ENCODE measurements at places on chromosomes 13 and 19. TPM values are rescaled to one million over a fixed set of nuclear protein-coding genes. Genes with fewer than 3 reads are reported as not detected.
A peak's percentile ranks its signal among the peaks of the same experiment; 100 is the strongest.

The CYP4F22 gene
- not detected for total RNA-seq

The PSG7 gene
- not detected for total RNA-seq

The CGB3 gene
- not detected for total RNA-seq

The MYPOP gene
- 1.6 TPM for total RNA-seq

The RFPL4AL1 gene
- total RNA-seq = not detected

The TTYH1 gene
- 58.4 TPM for total RNA-seq

The ADGRE3 gene
- not detected for total RNA-seq

The ATXN8OS gene
- total RNA-seq = not detected

The SAFB gene
- 114 TPM for total RNA-seq

GRCh38 chr19:18933297-18933696, 7.7 kb downstream of the HOMER3 start:
- H3K36me3 ChIP-seq = peaks cover 54% of the 10 kb centered on the region
- no peak overlapping the region for H3K4me3 ChIP-seq
- no peak for DNase-seq
- no peak overlapping the region for H3K27ac ChIP-seq
- H3K4me1 ChIP-seq = no peaks in the 10 kb centered on the region
- H3K27me3 ChIP-seq = no peaks in the 10 kb centered on the region

- peaks cover 3% of the 10 kb centered on the region for H3K4me1 ChIP-seq
- H3K4me3 ChIP-seq = no peak overlapping the region
- DNase-seq = no peak
- no peak overlapping the region for H3K27ac ChIP-seq
- H3K27me3 ChIP-seq = no peaks in the 10 kb centered on the region
Observed at GRCh38 chr13:97382276-97382675, 51.7 kb upstream of the RAP2A start.

GRCh38 chr19:54316746-54317107, 3.8 kb upstream of the LILRA5 start:
- H3K27me3 ChIP-seq = no peaks in the 10 kb centered on the region
- H3K4me1 ChIP-seq = no peaks in the 10 kb centered on the region
- no peaks in the 10 kb centered on the region for H3K36me3 ChIP-seq
- H3K27ac ChIP-seq = no peak overlapping the region

DNA sequence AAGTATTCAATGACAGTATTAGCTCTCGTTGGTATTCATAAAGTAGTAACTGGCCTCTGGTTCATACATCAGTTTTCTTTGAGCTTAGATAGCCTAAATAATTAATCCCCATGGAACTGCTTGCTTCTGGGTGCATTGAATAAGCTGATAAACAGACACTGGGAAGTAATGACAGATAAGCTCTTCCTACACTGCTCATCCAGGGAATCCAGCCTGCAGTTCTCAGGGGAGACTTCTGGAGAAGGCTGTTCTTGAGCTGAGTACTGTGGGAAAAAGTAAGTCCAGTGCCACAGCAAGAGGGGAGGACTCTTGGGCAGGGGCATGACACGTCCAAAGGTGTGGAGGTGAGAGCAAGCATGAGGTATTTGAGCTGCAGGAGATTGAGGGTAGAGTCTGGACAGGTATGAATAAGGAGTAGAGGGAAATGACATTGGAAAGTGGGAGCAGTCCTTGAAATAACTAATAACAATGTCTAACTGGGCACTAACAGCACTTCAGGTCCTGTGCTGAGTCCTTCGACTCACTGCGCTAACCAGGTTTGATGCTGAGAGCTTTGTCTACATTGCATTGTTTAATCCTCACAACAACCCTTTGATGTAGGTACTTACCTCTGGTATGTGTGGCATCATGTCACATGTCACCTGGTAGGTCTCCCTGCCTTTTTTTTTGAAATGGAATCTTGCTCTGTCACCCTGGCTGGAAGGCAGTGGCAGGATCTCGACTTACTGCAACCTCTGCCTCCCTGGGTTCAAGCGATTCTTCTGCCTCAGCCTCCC, 7.2 kb downstream of the GARRE1 start:
- H3K36me3 ChIP-seq = no peaks in the 10 kb centered on the region
- DNase-seq = no peak
- H3K4me1 ChIP-seq = peaks cover 42% of the 10 kb centered on the region
- H3K27ac ChIP-seq = no peak overlapping the region

- H3K4me3 ChIP-seq = no peak overlapping the region
- H3K27me3 ChIP-seq = no peaks in the 10 kb centered on the region
- no peaks in the 10 kb centered on the region for H3K36me3 ChIP-seq
- DNase-seq = no peak
- no peak overlapping the region for H3K27ac ChIP-seq
Observed at GRCh38 chr13:43518833-43519232, 267.9 kb downstream of the ENOX1 start.

DNA sequence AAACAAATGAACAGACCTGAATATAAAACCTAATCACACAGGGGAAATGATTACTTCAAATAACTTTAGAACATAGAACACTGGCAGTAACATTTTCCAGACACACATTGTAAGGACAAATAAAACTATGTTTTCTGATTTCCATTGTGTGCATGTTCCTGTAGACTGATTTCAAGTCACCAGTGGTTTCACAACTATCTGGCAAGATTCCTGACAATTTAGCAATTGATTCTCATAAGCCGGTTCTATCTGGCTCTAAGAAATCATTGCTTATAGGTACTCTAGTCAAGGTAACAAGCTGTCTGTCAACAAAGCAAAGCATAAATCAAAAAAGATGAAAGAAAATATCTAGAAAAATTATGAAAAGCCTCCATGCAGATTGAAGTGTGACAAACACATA, 19.6 kb upstream of the PCCA start:
- H3K4me1 ChIP-seq = no peaks in the 10 kb centered on the region
- no peak overlapping the region for H3K4me3 ChIP-seq
- DNase-seq = no peak
- no peaks in the 10 kb centered on the region for H3K36me3 ChIP-seq
- H3K27me3 ChIP-seq = no peaks in the 10 kb centered on the region

- H3K36me3 ChIP-seq = no peaks in the 10 kb centered on the region
- no peaks in the 10 kb centered on the region for H3K27me3 ChIP-seq
Observed at GRCh38 chr19:30498707-30499106, 126.5 kb downstream of the ZNF536 start.

DNA sequence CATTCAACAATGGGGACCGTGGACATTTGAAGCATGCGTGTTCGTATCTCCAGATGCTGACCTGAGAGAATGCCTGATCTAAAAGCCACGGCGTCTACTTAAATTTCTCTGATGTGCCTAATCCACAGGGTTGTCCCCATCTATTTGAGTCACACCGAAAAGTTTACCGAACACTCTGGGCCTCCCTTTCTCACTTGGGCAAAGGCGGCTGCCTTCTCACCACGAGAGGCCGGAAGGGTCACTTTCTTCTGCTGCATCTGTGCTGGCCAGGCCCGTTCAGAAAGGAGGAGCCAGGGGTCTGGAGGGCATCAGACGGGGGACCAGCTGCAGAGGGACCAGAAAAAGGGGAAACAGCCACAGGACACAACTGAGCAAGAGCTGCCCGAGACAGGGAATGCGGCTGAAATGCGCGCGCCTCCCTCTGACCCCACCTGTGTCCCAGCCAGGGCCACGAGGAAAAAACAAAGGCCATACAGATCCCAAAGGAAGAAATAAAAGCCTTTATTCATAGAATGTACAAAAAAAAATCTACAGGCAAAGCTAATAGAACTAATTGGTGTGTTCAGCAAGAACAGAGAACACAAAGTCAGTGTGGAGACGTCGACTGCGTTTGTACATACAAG, 71.3 kb upstream of the C13orf46 start:
- H3K36me3 ChIP-seq = peaks cover 8% of the 10 kb centered on the region
- no peak for DNase-seq
- H3K4me1 ChIP-seq = no peaks in the 10 kb centered on the region
- H3K27ac ChIP-seq = no peak overlapping the region
- no peak overlapping the region for H3K4me3 ChIP-seq
- H3K27me3 ChIP-seq = no peaks in the 10 kb centered on the region

DNA sequence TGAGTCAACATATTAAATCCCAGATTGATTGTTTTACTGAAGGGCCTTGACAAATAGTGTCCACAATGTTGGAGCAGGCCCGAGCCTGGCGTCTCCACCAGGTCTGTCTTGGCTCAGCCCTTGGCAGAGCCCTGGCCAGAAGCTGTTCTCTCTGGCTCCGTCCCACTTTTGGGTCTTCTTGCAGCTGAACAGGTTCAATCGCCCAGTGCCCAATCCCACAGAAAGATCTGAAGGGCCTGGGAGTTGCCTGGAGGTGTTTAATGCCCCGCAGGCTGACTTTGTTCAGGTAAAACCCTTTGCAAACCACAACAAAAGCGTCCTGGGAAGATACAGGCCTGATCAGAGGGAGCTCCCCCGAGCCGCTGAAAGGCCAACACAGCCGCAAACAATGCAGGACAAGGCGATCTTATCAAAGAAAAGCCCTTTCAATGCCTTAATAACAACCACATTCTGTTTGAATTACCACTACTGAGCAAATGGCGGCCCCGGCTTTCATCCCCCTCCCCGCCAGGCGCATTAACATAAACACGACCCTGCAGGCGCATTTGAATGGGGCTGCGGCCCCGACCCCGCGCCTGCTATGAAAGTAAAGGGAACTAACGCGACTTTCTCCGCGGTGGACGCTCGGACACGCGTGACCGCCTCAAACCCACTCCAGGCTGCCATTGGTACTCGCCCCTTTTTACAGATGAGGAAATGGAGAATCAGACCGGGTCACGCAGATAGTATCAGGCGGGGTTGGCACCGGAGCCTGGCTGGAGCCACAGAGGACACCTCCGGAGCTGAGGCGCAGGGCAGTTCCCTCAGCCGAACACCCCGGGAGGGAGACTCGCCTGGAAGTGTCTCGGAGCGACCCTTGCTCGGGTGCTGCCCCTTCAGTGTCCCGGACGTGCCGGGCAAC, 3.1 kb downstream of the CDX2 start:
- H3K27ac ChIP-seq = no peak overlapping the region
- peaks cover 4% of the 10 kb centered on the region for H3K4me1 ChIP-seq
- peaks cover 21% of the 10 kb centered on the region for H3K27me3 ChIP-seq

- H3K27me3 ChIP-seq = no peaks in the 10 kb centered on the region
- DNase-seq = no peak
- peaks cover 29% of the 10 kb centered on the region for H3K4me1 ChIP-seq
- H3K4me3 ChIP-seq = no peak overlapping the region
- no peaks in the 10 kb centered on the region for H3K36me3 ChIP-seq
- peak overlapping the region; percentile 76 for H3K27ac ChIP-seq
Observed at GRCh38 chr19:15337202-15337601, 4.9 kb upstream of the BRD4 start.

DNA sequence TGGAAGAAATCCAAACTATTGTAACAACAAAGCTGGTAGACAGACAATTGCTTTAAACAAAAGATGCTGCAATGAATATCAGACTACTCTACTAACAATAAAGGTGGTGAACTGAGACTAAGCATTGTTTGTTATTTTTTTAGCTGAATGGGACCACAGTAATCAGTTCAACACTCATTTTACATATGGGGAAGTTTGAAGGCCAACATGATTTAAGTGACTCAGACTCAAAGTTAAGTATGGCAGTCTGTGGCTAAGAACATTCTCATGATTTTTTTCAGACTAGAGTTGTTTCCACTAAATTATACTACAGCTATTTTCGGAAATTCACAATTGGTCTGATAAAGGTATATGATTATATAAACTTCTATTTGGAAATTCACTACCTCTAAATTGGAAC, 10.4 kb downstream of the EXOSC8 start:
- H3K36me3 ChIP-seq = peaks cover 64% of the 10 kb centered on the region
- H3K4me1 ChIP-seq = no peaks in the 10 kb centered on the region
- no peak overlapping the region for H3K4me3 ChIP-seq
- no peak for DNase-seq

- no peaks in the 10 kb centered on the region for H3K27me3 ChIP-seq
- no peaks in the 10 kb centered on the region for H3K4me1 ChIP-seq
- no peak overlapping the region for H3K4me3 ChIP-seq
- peaks cover 20% of the 10 kb centered on the region for H3K36me3 ChIP-seq
- H3K27ac ChIP-seq = no peak overlapping the region
Observed at GRCh38 chr19:17495639-17496296, 15.7 kb upstream of the PGLS start.

GRCh38 chr19:56637976-56638555, 4.9 kb upstream of the SMIM17 start:
- peak; percentile 66 for DNase-seq
- H3K27me3 ChIP-seq = no peaks in the 10 kb centered on the region
- no peaks in the 10 kb centered on the region for H3K4me1 ChIP-seq

GRCh38 chr19:7188698-7189629, 105.2 kb downstream of the INSR start:
- no peaks in the 10 kb centered on the region for H3K27me3 ChIP-seq
- no peak overlapping the region for H3K27ac ChIP-seq
- DNase-seq = no peak
- H3K36me3 ChIP-seq = peaks cover 5% of the 10 kb centered on the region
- no peak overlapping the region for H3K4me3 ChIP-seq

GRCh38 chr13:109862627-109863026, 76.2 kb upstream of the IRS2 start:
- no peak overlapping the region for H3K27ac ChIP-seq
- DNase-seq = no peak
- H3K4me3 ChIP-seq = no peak overlapping the region
- H3K27me3 ChIP-seq = no peaks in the 10 kb centered on the region
- H3K4me1 ChIP-seq = no peaks in the 10 kb centered on the region

DNA sequence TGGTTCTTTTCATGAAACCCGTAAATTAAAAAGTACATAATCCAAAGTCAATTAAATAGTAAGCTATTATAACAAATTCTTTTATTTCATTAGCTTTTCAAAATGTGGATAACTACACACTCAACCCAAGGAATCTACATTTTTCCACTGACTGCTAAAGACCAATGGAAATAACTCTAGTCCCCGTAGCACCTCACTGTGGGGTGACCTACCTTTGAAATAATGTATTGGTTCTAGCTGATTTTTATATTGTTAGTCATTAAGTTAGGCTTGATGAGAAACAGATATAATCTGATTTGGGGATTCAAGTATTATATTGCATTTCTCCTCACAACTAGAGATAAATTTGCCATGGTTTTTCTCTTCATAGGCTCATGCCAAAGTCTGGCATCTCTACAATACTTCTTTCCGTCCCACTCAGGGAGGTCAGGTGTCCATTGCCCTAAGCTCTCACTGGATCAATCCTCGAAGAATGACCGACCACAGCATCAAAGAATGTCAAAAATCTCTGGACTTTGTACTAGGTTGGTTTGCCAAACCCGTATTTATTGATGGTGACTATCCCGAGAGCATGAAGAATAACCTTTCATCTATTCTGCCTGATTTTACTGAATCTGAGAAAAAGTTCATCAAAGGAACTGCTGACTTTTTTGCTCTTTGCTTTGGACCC, 37.3 kb downstream of the KL start:
- no peaks in the 10 kb centered on the region for H3K36me3 ChIP-seq
- no peaks in the 10 kb centered on the region for H3K27me3 ChIP-seq
- no peak for DNase-seq

GRCh38 chr13:75788481-75788981, 152.4 kb downstream of the LMO7 start:
- no peaks in the 10 kb centered on the region for H3K27me3 ChIP-seq
- peaks cover 23% of the 10 kb centered on the region for H3K4me1 ChIP-seq
- peak overlapping the region; percentile 61 for H3K27ac ChIP-seq
- H3K4me3 ChIP-seq = no peak overlapping the region
- no peak for DNase-seq

- H3K27me3 ChIP-seq = no peaks in the 10 kb centered on the region
- peak; percentile 67 for DNase-seq
- H3K4me3 ChIP-seq = no peak overlapping the region
- H3K36me3 ChIP-seq = no peaks in the 10 kb centered on the region
- H3K27ac ChIP-seq = no peak overlapping the region
Observed at GRCh38 chr13:44108331-44108858, 228.7 kb downstream of the LACC1 start.

GRCh38 chr19:42515241-42515832, 12.9 kb downstream of the CEACAM1 start:
- H3K4me1 ChIP-seq = no peaks in the 10 kb centered on the region
- no peak overlapping the region for H3K4me3 ChIP-seq
- DNase-seq = no peak

- no peak for DNase-seq
- no peaks in the 10 kb centered on the region for H3K36me3 ChIP-seq
- no peak overlapping the region for H3K27ac ChIP-seq
- no peaks in the 10 kb centered on the region for H3K27me3 ChIP-seq
- H3K4me1 ChIP-seq = no peaks in the 10 kb centered on the region
Observed at GRCh38 chr19:6518145-6518911, 12.5 kb upstream of the TNFSF9 start.
